ENCODE measurements at places on chromosomes 11 and 22. TPM values are rescaled to one million over a fixed set of nuclear protein-coding genes. Genes with fewer than 3 reads are reported as not detected.

DNA sequence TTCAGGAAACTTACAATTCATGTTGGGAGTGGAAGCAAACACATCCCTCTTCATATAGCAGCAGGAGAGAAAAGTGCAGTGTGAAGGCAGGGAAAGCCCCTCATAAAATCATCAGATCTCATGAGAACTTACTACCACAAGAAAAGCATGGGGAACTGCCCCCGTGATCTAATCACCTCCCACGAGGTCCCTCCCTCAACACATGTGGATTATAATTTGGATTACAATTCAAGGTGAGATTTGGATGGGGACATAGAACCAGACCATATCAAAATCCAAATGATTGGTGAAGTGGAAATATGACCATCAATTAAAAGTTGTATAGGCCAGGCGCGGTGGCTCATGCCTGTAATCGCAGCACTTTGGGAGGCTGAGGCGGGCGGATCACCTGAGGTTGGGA, 1268.0 kb downstream of the JRKL start:
- no peak for DNase-seq

DNA sequence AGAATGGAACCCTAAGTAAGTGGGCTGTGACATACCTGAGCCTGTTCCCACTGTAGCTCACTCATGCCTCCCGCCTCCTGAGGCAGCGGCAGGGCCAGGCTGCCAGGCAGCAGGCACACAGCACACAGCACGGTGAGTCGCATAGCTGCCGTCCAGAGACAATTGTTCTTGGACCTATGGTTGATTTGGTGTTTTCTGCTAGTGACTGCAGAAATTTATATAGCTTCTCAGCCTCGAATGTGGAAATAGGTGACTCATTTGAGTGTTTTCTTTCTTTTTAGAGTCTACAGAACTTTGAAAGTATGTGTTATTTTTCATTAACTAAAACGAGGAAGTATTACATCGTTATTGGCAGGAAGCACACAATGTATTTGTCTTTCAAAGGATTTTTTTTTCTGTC, at the start of gene MMP7:
Gene MMP7 (minus strand): TSS at position 190 of the 400 bp plus-strand sequence. CDS start 47 bp downstream, at position 143.
- no peak for DNase-seq

- no peak for DNase-seq
These were observed 23.4 kb downstream of the TPBGL start for GRCh38 chr11:75263944-75264349.

The HBB gene
- 127 TPM for polyA plus RNA-seq

DNA sequence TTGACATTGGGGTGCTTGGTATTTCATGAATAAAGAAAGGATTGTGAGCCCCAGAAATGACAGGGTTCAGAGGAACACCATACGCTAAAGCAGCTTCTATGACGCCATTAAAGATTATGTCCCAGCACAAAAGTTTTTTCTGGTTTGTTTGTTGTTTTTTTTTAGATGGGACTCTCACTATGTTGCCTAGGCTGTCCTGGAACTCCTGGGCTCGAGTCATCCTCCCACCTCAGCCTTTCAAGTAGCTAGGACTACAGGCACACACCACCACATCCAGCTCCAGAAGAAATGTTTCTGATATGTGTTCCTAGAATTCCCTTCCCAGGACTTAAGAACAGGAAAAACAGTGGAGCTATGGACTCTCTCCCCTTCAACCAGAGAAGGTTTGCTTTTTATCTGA, 2.6 kb upstream of the RHOG start:
- no peak for DNase-seq

The PARVB gene
- 21.2 TPM for polyA plus RNA-seq

The PELI3 gene
- 5.3 TPM for polyA plus RNA-seq

- no peak for DNase-seq
These were observed 176.5 kb upstream of the POU2AF2 start for GRCh38 chr11:111069066-111069465.

The SMTNL1 gene
- polyA plus RNA-seq: 0.17 TPM

The CFAP300 gene
- polyA plus RNA-seq: 6.2 TPM

GRCh38 chr11:65743681-65744025, 23.1 kb upstream of the RNASEH2C start:
- DNase-seq: no peak

DNA sequence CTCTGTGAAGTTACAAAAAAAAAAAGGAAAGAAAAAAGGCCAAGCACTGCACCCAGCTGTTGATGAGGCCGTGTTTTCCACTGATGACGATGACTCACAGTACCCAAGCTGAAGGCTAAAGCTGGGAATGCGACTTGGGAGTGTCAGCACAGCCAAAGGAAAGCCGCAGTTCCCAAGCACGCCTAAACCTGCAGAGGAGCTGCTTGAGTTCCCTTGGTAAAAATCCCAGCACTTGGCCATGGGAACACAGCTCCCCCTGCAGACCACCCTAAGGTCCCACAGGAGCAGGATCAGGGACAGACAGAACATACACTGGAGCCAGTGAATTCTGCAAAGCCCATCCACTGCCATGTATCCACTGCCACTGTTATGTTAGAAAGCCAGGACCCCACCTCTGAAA, 39.9 kb downstream of the SERGEF start:
- no peak for DNase-seq
